COR-L47 (cell line): ENCODE measurements at places on chromosomes 2 and 18.

DNA sequence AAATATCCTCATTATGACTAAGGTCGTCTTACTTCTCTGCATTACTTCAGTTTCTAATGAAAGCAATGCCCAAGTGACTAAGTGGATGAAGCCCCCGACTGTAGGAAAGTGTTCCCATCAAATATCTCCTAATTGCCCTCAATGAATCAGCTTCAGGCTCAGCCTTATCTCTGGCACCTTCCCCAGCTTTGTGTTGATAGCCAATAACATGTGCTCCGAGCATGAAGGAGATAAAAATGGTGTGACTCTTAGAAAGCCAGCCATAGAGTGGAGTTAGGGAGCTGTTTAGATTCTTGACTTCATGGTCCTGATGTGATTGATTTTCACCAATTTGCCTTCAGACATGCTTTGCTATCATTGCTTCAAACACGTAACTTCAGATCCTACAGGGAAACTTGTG lies 339.2 kb upstream of the NRP2 start:
- no peak for DNase-seq

DNA sequence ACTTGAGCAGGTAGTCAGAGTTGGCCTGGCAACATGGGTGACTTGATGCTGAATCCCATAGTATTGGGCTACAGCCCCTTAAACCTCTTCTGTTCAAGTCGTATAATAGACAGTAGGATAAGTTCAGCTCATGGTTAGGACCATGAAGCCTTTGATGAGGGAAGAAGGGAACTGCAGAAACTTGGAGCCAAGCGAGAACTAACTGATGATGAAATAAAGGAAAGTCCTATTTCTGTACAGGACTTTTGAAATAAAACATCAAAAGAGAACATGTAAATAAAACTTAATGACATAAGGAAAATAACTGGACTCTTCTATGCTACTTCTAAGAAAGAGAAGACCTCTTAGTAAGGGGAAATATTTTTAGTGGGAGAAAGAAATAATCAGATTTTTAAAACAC lies 51.2 kb upstream of the UGP2 start:
- no peak for DNase-seq

DNA sequence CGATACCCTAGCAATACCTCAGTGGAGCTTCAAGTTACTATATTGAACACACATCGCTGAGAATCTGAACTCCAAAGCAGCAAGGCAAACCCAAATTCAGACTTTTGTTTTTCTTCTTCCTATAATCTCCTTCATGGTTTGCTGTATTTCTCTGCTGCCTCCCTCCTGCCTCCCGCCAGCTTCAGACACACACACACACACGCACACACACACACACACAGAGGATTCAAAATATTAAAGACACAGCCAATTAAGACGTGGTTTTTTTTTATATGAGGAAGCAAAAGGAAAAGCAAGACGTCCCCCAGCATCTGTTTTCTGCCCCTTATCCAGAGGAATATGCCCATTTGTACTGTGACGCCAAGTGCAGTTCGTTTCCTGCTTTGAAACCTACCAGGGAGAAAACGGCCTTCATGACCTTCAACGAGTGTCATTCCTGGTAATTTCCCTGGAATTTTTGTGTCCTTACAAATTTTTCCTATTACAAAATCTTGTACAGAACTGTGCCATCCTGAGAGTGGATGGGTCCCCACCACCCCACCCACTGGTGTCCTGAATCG lies 547.9 kb upstream of the ID2 start:
- DNase-seq = no peak

GRCh38 chr18:49757513-49758262 lies 55.6 kb downstream of the ACAA2 start:
- DNase-seq = no peak

GRCh38 chr2:241271706-241272302 lies 43.7 kb downstream of the HDLBP start:
- no peak for DNase-seq

DNA sequence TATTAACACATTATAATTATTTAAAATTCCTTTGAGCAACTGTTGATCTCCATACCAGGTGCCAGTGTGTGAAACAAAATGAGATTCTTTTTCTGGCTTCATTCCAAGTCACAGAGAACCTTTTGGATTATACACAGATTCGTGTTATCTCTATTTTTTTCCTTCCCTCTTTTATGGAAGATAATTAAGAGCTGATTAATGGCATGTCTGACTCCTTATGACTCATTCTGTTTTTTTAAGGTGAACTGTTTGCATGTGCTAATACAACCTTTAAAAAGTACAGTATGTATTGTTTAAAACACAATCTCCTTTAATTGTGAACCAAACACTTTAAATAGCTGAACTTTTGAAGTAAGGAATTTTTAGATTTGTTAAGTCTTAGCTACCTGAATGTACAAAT lies 39.3 kb downstream of the PELI1 start:
- DNase-seq = peak; percentile 3

DNA sequence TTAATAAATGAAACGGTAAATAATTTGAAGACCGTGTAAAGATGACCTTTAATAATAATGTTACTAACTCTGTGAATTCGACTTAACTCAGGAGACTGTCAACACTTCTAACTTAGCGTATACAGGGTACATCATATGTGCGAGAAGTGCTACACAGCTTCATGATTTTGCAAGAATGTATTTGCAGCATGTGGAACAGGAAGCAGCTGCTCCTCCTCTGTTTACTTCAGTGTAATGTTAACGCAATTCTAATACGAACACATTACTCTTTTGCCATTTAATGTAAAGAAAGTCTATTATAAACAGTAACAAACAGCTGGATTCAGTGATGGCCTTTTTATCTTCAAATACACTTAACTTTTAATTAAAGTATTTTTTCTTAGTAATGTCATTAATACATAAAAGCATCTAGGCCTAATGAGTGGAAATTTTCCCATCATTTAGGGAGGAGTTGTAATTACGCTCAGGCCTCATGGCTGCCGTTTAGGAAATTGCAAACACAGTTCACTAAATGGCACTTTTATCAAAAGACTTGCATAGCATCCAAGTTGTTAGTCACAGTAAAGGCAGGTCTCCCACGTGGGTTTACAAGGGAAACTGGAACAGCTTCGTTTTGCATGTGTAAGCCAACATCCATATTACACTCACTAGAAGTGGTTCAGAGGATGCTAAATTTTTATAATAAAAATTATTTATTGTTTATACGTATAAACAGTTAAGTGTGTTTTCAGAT lies 635.7 kb downstream of the FBXO15 start:
- DNase-seq = no peak

DNA sequence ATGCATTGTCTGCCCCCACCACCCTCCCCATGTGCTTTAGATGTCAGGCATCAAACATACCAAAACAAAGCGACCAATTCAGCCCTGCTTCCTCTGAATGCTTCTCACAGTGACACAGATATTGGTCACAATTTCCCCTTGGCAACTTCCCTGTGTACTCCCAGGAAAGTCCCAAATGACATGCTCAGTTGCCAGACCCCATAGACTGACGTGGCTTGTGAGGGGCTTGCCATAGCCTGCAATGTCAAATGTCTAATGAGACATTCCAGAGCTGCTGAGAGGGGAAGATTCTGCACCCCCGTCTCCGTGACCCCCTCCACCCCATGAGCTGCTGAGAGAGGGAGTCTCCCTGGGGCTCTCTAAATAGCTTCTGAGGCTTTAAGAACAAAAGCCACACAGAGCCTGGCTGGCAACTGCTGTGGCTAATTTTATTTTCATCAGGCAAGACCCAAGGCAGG lies 47.3 kb downstream of the RFTN2 start:
- DNase-seq = no peak

DNA sequence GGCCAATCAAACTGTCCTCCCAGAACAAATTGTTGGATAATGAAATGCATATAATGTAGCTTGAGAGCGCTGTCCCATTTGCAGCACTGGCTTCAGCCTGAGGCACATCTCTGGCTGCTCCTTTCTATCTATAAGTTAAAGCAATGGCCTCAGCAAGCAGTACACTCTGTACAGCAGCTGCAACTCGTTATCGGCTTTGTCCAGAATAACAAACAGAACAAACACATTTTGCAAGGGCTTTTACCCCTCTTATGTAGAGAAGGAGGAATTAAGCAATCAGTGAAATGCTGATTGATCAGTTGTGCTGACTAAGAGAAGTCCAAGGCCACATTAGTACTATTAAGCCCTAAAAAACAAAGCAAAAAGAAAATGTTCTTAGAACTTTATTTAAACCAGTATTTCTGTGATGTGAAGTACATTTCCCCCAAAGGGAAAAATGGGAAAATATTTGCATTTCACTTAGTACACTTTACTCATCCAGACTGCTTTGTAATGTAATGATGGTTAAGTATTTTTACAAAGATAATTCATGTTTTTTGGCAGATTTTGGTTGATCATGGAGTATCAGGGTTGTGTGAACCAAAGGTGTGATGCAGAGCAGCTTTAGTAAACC lies 15.0 kb upstream of the CPS1 start:
- no peak for DNase-seq

DNA sequence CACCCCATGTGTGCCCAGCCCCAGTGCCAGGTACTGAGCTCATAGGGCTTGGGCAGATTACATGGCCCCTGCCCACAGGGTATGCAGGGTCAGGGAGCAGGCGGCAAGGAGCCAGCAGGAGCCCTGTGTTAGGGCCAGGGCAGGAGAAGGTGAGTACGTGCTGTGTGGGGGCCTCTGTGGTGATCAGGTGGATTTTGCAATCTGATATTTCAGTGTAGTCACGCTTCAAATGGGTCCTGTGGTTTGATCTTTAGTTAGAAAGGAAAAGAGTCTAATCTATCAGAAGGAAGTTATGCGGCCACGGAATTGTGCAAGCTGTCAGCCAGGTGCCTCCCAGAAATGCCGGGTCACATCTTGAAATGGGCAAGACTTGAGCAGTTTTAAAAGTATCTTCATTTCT lies 13.9 kb downstream of the UBE2F start:
- no peak for DNase-seq

DNA sequence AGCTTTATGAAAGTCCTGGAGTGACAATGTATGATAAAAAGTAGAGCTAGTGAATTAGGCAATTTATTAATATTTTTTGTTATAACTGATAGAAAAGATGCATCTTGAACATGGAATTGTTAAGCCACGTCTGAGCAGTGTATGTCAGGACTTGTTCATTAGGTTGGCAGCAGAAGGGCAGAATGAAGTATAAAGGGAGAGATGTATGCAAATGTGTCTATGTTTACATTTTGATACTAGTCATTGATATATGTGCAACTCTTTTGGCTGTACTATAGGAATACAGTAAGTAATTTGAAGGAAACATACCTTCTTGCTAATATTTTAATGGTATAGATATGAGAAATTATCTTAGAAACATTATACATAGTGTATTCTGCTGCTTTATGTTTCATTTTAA lies 49.0 kb upstream of the TMEM247 start:
- no peak for DNase-seq

DNA sequence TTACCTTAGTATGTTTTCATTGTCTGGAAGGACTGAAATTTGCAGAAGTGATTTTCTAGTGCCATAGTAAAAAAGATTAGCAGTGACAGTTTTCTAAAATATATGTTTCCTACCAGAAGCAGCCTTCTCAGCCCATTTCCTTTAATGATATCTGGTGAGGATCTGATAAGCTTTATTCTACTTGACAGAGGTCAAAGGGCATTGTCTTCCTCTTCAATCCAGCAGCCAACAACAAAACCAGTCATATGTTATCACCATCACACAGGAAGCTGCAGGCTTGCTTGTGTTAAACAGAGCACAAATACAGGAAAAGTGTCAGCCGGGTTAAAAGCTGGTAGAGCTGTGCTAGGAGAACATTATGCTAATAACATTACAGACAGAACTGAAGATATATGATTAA lies 35.6 kb upstream of the ZSWIM2 start:
- no peak for DNase-seq

DNA sequence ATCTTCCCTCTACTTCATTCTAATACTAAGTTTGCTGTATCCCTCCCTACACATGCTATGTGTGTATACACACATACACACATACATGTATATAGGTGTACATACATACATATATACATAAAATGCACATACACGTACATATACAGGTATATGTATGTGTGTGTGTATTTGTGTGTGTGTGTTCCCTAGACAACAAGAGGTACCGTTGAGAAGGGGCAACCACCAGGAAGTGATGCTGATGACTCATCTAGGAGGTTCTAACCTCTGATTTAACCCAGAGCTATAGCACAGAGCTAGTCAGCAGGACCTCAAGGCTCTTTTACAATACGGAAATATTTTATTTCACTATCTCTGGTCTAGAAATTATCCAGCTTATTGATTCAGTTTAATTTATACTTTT lies 139.2 kb downstream of the LAMA3 start:
- no peak for DNase-seq

DNA sequence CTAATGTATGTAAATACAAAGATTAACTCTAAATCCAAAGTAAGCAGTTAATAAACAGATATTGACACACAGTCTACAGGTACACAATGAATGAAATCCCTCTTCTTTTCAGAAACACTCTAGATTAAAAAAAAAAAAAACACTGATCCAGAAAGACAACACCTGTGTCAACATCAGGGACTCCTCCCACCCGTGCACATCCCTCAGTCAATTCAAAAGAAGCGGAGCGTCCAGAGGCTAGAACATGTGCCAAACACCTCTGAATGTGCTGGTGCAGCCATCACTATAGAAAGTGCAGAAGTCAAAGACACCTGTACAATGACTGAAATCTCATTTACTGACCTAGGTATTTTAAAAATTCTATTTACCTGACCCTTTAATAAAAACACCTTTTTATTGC lies 622.6 kb upstream of the ID2 start:
- DNase-seq = peak; percentile 26

GRCh38 chr2:198720266-198720665 lies 737.5 kb downstream of the SATB2 start:
- no peak for DNase-seq

DNA sequence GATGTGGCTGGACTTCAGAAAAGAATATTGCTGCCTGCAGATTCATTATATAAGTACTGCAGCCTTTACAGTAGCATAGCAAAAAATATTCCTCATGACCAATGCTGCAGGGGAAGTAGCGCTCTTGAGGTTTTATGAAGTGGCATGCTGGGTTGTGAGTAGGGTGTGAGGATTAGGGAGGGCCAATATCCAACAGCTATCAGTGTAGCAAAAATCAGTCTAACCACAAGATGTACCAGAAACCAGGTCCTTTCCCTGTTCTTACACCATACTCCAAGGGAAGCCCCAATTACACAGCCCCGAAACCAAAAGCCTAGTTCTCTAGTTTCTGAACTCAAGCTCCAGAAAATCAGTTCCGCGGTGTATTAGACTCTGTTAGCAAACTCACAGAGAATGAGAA lies 1082.2 kb upstream of the DDX18 start:
- no peak for DNase-seq

GRCh38 chr2:186328838-186329237 lies 157.2 kb upstream of the ZC3H15 start:
- DNase-seq = no peak

DNA sequence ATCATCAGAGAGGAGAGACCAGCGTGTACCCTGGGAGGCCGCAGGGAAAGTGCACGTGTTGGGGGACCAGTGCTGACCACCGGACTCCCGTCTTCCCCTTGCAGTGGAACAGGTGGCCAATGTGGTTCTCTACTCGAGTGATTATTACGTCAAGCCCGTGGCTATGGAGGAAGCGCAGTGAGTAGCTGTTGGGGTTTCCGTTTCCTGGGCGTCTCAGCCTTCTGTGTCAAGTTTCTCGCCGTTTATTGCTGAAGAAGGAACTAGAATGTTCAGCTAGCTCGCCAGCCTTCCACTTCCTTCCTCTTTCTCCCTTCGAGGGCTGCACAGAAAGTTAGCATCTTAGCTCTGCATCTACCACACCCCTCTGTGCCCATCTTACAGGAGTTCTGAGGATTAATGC lies 22.8 kb upstream of the DGKD start:
- no peak for DNase-seq
